Frontal cortex (tissue), 4 donors: ENCODE measurements at places on chromosomes 1 and 21. TPM values are rescaled to one million over a fixed set of nuclear protein-coding genes. Genes with fewer than 3 reads are reported as not detected.

GRCh38 chr1:6987940-6988339 lies 202.7 kb downstream of the CAMTA1 start:
- DNase-seq: no peak

DNA sequence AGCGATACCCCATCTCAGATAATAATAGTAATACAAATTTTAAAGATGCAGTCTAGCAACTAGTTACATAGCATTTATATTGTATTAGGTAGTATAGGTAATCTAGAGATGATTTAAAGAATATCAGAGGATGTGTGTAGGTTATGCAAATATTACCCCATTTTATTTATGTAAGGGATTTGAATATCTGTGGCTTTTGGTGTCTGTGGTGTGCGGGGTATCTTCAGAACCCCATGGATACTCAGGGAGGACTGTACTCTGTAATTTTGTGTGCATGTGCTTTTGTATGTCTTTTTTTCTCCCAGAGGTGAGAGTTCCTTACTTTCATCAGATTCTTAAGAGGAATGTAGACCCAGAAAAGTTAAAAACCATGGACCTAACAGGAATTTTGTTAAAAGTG lies 12.8 kb downstream of the RNF2 start:
- no peak for DNase-seq

TRPM2 gene
- total RNA-seq: 1.6 TPM

MYOM3 gene
- not detected for total RNA-seq
